ENCODE measurements at places on chromosomes 2 and 18. TPM values are rescaled to one million over a fixed set of nuclear protein-coding genes. Genes with fewer than 3 reads are reported as not detected.

DNA sequence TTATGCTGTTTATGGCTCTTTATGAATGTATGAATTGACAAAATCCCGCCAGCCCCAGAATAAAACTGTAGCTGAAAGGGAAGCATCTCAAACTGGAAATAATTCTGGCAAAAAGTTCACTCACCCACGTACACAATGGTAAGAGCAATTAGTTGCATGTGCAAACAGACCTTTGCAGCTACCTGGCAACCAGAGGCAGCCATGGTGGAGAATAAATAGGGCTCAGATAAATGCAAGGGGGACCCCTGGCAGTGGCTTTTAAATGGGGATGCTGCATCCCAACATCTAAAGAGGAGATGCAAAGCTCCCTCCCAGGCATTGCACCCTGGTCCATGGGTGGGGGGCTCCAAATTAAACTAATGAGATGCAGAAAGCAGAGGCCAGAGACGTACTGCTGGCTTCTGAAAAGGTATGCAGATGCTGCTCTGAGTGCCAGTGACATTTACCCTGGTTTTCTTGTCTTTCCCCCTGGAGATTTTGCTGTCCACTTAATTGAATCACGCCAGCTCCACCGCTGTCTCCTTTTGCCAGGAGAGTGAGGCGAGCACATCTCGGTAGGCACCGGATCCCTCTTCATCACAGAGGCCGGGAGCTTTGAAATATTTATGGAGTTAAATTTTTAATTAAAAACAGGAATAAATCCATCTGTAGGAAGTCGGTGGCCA is 126.6 kb upstream of the NRP2 start:
- no peak for DNase-seq
- H3K27ac ChIP-seq = no peak overlapping the region
- H3K4me1 ChIP-seq = no peaks in the 10 kb centered on the region
- H3K4me3 ChIP-seq = no peak overlapping the region
- H3K27me3 ChIP-seq = no peaks in the 10 kb centered on the region

DNA sequence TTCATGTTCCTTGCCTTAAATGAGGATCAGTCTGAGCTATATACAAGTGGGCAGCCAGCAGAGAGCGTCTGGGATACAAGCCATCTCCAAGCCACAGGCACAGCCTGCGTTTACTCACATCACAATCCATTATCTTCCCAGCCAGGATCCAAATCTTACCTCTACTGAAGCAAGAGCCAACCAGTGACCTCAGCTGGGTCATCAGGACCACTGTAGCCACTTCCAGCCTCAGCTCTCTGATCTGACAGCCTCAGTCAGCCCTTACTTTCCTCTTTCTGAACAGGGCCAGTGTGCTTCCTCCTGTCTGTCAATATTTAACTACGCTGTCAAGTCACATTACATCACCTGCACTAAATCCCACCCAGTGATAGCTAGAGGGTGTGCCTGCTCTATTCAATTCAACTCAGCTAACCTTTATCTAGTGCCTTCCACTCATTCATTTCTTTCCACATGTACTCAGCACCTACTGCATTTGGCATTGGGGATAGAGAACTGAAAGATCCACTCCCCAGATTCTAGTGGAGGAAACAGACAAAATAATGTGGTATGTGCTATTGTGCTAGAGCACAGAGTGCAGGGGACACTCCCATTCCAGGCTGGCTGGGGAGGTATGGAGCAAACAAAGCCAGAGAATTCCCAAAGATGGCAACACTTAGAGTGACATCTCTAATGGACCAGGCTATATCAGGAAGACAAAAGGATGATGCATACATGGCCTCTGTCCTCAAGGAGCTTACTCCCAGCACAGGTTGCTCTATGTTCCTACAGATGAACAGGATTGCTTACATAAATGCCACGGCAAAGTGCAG is 146.5 kb downstream of the NCKAP5 start:
- H3K36me3 ChIP-seq = no peaks in the 10 kb centered on the region
- no peak overlapping the region for H3K4me3 ChIP-seq
- DNase-seq = no peak
- no peak overlapping the region for H3K27ac ChIP-seq
- H3K27me3 ChIP-seq = no peaks in the 10 kb centered on the region

DNA sequence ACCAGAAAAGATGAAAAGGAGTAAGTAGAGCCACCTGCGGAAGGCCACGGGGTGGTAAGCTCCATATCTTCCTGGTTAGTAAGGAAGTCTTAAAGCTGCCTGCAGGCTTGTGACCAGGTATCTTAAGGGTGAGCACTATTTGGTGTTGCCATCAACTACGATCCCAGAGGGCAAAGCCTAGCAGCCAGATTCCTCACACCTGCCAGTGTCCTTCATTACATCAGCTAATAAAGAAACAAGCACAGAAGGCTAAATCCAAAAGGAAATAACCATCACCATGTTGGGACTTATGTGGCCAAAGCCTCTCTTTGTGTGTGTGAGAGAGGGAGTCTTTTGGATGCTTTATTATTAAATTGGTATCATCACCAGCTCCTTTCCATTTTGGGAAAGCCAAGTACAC is 123.5 kb downstream of the ALK start:
- H3K27me3 ChIP-seq = no peaks in the 10 kb centered on the region
- H3K4me1 ChIP-seq = no peaks in the 10 kb centered on the region
- H3K4me3 ChIP-seq = no peak overlapping the region
- H3K36me3 ChIP-seq = no peaks in the 10 kb centered on the region
- no peak overlapping the region for H3K27ac ChIP-seq

The GRP gene
- not detected for total RNA-seq

The KCNJ3 gene
- total RNA-seq = not detected

DNA sequence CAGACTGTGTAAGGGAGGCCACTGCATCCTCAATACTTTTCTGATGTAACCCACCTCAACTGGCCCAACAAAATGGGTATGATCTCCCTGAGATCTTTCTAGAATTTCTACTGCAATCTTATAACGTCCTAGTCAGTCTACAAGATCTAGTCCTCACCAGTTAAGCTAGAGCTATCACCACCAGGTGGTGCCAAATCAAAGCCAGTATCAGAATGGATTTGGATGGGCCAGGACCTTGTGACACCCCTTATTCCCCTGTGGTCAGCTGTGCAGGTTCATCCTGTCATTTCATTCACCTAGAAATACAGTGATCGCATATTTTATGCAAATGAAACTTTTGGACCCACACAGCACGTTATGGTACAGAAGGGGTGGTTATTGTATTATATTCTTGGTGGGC is 90.3 kb downstream of the OLA1 start:
- H3K4me1 ChIP-seq = peaks cover 5% of the 10 kb centered on the region
- H3K4me3 ChIP-seq = no peak overlapping the region
- H3K36me3 ChIP-seq = no peaks in the 10 kb centered on the region
- H3K27me3 ChIP-seq = no peaks in the 10 kb centered on the region
- H3K27ac ChIP-seq = no peak overlapping the region

The TFPI gene
- 65.0 TPM for total RNA-seq

Measured in ovary (tissue), 10 donors.